ENCODE measurements at places on chromosomes 11 and 22. TPM values are rescaled to one million over a fixed set of nuclear protein-coding genes. Genes with fewer than 3 reads are reported as not detected.

DNA sequence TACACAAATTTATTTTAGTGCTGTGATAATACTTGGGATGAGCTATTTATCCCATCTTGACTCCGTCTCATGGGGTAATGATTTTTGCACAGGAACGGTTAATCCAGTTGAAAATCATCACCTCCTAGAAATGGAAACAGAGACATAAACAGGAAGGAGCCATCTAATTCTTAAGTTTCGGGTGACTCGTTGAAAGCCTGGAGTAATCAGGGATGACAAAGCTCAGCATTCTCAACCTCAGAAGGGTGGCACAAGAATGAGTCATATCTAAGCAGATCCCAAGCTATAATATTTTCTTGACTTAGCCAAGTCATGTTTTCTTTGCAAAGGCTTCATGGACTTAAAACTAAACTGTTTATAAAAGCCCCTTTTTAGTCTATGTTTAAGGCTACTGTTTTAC, 280.8 kb upstream of the CCDC90B start:
- DNase-seq = no peak

DNA sequence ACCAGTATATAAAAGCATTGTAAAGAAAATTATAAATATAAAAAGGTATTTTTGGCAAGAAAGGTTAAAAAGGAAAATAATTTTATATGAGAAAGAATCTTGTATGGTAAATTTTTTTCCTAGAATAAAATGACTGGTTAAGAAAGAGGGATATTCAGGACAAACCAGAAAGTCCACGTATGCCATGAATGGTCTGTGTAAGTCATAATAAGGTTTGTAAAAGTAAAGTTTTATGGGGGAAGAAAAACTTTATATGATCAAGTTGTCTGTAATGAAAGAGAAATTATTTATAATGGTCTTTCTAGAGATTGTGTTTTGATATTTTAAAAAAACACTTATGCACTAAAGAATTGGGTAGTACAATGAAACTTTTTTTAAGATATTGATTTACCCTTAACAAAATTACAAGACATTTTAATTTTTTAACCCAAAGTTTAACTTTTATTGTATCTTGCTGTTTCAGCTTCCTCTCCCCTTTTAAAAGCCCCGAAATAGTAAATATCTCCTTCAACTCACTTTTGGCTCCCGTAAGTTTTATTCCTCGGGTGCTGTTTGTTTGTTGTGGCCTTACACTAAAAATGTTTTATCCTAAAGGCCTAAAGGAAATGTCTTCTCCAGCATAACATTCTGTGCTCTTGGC, 47.7 kb downstream of the AMOTL1 start:
- no peak for DNase-seq

DNA sequence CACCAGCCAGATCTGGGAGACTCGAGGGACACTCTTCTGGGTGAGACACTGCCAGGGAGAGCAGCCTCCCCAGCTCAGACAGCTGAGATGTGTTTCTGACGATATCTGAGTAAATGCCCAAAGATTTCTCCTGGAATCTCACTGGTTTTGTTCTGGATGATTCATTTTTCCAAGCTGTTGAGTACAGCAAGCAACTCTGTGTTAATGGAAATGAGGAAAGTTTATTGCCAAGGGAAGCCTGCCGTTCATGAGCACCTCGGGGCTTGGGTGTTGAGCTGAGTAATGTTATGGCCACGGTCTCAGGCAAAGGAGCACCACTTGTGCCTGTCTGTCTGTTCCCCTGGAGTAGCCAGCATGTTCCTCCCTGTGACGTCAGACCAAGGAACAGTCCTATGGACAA, 1132.4 kb downstream of the BRD1 start:
- DNase-seq = no peak

GRCh38 chr11:117182551-117182935, 4.0 kb downstream of the SIDT2 start:
- no peak for DNase-seq

- DNase-seq = no peak
Measured at GRCh38 chr11:112582366-112582765, 321.7 kb upstream of the PLET1 start.

- peak; percentile 73 for DNase-seq
Measured at GRCh38 chr11:65317025-65317786, 2.5 kb downstream of the CDC42EP2 start.

DNA sequence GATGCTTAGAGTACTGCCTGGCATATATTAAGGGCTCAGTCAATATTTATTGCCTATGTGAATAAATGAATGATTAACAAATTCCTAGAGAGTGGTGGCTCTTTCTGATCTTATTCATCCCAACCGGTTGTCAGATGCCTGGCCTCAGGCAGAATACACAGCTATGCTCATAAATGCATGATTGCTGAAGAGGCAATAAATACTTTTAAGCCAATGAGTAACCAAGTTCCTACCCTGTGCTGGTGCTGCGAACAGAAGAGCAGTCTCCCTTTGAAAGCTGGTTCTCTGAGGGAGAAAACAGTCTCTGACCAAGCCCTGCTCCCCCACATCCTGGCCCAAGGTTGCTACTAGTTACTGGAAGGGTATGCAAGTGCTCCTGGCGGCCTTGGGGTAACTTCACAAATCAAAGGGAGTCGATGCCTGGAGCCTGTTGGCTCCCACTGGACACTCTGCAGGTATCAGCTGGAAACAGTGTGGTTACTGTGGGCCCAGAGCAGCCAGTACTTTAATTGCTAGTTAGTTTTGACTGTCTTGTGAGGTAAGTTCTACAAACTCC, 2.8 kb downstream of the USH1C start:
- no peak for DNase-seq

Gene CELSR1
- 0.73 TPM for total RNA-seq

Gene TSSK2
- total RNA-seq = not detected

Gene WT1
- total RNA-seq = 0.25 TPM

Gene ADAMTS8
- not detected for total RNA-seq

Gene ANKK1
- total RNA-seq = 0.07 TPM
